AML-193 (cell line): ENCODE measurements at places on chromosomes 6 and 20.
A peak's percentile ranks its signal among the peaks of the same experiment; 100 is the strongest.

DNA sequence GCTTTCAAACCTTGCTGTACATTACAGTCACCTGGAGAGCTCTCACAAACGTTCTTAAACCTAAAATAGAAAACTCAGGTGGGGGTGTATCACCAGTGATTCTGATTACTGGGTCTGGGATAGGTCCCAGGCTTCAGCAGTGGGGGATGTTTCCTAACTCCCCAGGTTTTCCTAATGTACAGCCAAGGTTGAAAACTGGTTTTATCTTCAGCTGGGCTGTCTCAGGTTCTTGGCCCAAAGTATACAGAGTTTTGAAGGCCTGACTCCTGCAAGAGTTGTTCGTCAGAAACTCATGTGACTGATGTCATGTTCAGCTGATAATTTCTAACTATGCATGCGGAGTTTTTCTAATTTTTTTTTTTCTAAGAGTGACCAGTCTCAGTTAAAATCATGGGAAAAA, 9.8 kb downstream of the SYCP2L start:
- no peak for DNase-seq

- no peak for DNase-seq
Observed at GRCh38 chr20:14951105-14951504, 613.7 kb upstream of the FLRT3 start.

GRCh38 chr20:60877071-60877857, 374.8 kb upstream of the CDH4 start:
- no peak for DNase-seq

DNA sequence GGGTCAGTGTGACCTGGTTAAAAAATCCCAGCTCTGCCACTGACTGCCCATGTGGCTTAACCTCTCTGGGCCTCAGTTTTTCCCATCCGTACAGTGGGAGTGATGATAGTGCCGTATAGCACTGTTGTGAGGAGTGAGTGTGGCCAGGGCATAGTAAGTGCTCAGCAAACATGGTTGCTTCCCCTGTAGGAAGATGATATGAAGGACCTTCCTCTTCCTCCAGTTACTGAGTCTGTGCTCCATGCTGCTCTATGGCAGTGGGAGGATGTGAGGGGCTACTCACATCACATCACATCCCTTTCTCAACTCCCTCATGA, 13.1 kb downstream of the C6orf132 start:
- DNase-seq = no peak

- no peak for DNase-seq
Observed at GRCh38 chr6:33173535-33174180, 18.6 kb downstream of the COL11A2 start.

DNA sequence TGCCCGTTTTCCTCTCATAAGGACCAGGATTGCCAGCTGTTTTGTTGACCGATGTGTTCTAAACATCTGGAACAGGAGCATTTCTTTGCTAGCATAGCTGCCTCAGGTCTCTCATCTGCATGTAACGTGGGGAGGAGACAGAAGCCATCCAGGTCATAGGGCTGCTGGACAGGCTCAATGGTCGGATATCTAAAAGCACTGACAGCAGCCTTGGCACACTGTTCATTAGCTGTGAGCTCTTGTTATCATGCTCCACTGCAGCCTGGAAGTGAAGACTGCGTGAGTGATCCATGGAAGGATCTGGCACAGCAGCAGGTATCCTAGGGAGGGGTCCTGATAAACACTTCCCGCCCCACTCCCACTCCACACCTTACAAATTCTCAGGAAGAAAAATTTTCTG, 175.3 kb downstream of the LRFN2 start:
- no peak for DNase-seq

- DNase-seq = no peak
Observed at GRCh38 chr20:24489631-24490260, 20.3 kb downstream of the SYNDIG1 start.

GRCh38 chr6:67664942-67665341, 970.1 kb upstream of the ADGRB3 start:
- no peak for DNase-seq

- no peak for DNase-seq
Observed at GRCh38 chr6:143700684-143701348, 23.1 kb downstream of the PHACTR2 start.

DNA sequence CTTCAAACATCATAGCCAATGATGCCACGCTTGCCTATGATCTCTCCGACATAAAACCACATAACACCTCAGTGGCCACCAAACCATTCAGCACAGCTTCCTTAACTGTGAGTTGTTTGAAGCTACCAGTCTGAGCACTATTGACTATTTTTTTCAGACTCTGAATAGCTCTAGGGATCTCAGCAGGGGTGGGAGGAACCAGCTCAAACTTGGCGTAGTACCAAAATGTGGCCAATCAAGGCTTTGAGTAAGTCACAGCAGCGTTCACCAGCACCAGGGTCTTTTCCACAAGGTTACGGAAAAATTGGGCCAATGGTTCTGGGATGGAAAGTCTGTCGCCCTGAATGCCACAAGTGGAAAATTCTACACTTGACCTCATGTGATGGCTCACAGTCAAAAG, 70.6 kb downstream of the SMPDL3A start:
- no peak for DNase-seq

- DNase-seq = no peak
Observed at GRCh38 chr6:11219400-11219834, 13.1 kb downstream of the NEDD9 start.

DNA sequence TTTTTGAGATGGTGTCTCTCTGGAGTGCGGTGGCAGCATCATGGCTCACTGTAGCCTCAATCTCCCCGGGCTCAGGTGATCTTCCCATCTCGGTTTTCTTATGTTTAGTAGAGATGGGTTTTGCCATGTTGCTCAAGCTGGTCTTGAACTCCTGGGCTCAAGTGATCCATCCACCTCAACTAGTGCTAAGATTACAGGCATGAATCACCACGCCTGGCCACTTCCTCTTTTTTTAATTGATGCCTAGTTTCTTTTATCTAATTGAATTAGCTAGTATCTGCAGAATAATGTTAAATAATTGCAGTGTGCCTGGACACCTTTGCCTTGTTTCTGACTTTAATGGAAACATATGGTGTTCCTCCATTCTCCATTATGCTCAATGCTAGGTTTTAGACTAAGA, 38.4 kb upstream of the SLC22A16 start:
- peak; percentile 51 for DNase-seq

- no peak for DNase-seq
Observed at GRCh38 chr6:167136376-167136775, 13.5 kb downstream of the CCR6 start.

- DNase-seq = no peak
Observed at GRCh38 chr6:155740781-155741399, 285.3 kb upstream of the NOX3 start.

- DNase-seq = peak; percentile 44
Observed at GRCh38 chr6:50128420-50129005, 78.8 kb upstream of the DEFB112 start.

- no peak for DNase-seq
Observed at GRCh38 chr20:21101932-21102575, 4.1 kb downstream of the LINC00237 start.

- no peak for DNase-seq
Observed at GRCh38 chr6:42598300-42598699, 34.5 kb downstream of the UBR2 start.

DNA sequence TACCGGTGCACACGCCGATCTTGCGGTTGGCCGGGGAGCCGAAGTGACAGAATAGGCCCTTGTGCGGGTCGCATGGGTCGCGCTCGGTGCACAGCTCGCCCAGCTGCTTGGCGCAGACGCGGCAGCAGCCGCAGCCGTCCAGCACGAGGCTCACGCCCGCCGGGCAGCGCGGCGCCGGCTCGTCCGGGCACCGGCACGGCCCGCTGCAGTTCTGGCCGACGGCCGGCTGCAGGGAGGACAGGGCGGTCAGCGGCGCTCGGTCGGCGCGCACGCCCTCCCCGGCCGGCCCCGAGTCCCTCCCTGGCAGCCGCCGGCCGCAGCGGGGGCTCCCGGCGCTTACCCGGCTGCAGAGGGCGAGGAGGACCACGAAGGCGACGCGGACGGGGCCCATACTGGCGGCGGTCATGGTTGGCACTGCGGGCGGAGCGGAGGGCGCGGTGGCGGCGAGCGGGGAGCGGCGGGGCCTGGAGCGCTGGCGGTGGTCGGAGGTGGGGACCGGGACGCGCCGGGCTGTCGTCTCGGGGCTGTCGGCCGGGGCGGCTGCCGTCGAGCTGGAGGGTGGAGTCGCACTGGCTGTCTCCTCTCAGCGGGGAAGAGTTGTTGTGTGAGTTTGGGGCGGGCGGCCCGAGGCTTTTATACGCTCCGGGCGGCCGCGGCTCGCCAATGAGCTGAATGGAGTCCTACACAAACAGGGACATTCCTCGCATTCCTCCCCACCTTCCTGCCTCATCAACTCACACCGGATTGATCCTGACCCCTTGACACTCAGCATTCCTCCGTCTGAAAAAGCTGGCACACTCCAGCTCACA, at the start of gene CCN2:
CCN2 (minus strand) TSS at position 606 of the 809 bp plus-strand sequence; CDS start at position 406, 200 bp downstream.
- no peak for DNase-seq

- no peak for DNase-seq
Observed at GRCh38 chr6:151911401-151911800, 103.9 kb downstream of the ESR1 start.

- DNase-seq = no peak
Observed at GRCh38 chr20:48794816-48795457, 32.9 kb downstream of the PREX1 start.

GRCh38 chr6:166601956-166602355, 15.5 kb upstream of the RAMACL start:
- no peak for DNase-seq

- no peak for DNase-seq
Observed at GRCh38 chr20:55239269-55239668, 763.9 kb downstream of the DOK5 start.

GRCh38 chr6:71665931-71666330, 220.4 kb upstream of the RIMS1 start:
- DNase-seq = no peak

GRCh38 chr20:61263938-61264337, 11.9 kb downstream of the CDH4 start:
- DNase-seq = no peak

DNA sequence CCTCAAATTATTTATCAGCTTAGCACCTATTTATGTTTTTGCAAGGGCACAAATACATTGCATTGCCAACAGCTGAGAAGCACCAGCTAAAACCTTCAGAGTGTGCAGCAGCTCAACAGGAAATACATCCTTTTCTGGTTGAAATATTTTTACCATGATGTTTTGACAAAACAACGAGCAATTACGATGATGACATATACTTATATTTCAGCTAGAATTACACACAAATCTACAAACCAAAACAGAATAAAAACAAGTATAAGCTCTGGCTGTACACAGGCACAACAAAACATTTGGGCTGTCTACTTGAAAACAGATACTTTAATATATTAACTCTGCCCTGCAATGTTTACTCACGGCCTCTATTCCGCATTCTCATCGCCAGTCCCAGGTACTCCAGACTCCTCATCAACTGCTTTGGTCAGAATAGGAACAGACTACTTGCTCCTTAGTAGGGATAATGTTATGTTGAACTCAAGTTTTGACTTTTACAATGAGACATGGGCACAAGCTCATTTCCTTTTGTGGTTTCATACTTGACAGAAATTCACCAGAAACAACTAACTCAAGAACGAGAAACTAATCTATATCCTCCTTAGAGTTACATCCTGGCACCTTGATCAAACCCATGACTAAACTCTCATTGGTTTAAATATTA, 377.6 kb downstream of the ESR1 start:
- no peak for DNase-seq

DNA sequence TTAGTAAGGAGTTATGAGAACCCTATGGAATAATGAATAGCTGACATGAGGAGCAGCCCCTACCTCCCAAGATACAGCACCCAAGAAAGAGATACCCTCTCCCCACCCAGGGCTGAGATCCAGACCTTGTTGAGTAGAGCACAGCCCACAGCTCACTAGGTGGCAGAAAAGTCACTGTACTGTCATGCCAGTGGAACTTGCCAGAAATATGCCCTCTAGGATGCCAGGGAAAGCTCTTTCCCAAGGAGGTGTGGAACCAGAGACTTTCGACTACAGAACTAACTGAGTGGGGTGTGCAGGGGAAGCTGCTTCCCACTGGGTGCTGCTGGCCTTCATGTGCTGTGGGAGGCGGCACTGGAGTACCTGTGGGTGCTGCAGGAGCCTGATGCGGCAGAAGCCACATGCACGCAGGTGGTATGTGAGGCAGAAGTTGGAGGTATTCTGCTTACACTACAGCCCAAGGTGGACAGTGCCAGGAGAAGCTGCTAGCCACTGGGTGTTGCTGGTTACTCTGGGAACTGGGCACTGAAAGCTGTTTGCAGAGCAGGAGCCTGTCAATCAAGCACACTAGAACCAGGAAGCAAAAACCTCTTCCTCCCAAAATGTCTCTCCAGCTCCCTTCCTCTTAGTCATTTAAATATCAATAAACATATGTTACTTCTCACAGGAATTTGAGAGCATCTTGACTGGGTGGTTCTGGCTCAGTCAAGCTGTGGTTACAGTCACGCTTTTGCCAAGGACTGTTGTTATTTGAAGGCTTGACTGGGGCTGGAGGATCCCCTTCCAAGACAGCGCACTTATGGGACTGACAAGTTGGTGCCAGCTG, 17.8 kb downstream of the ARMC12 start:
- DNase-seq = peak; percentile 9

DNA sequence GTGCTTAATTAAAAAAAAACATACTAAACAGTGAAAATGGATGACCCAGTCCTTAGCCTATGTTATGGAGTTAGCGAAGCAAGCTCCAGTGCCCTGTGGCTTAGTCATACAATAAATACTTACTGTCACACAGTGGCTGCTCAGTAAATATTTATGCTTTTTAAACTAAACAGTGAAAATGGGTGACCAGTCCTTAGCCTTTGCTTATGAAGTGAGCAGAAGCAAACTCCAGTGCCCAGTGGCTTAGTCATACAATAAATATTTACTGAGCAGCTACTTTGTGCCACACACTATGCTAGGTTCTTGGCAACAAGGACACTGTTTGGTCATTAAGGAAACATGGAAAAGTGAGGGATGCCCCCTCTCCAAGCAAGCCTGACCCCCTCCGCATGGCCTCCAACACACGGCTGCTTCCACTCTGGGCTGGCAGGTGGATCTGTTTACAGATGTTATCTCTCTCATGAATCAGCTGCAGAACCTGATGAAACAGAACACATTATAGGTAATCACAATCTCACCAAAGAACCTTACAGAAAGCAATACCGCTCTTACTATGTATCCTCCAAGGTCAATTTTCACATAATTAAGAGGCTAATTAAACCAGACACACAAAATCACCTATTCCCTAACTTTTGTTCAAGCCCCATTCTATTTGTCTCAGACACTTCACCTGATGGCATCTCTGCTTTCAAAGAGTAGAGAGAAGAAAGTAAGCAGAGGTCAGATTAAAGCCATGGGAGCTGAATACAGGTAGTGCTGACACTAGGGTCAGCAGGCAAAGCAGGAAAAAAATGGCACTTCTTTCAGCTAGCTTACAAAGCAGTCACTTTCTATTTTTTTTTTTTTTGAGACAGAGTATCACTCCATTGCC, 27.3 kb downstream of the CDK5RAP1 start:
- DNase-seq = no peak

- DNase-seq = no peak
Observed at GRCh38 chr6:42257063-42257462, 39.4 kb upstream of the MRPS10 start.
